Ureter (tissue), 1 donor: ENCODE measurements at places on chromosomes 5 and 9.

GRCh38 chr5:98308231-98308630, 465.2 kb upstream of the RGMB start:
- DNase-seq: no peak

DNA sequence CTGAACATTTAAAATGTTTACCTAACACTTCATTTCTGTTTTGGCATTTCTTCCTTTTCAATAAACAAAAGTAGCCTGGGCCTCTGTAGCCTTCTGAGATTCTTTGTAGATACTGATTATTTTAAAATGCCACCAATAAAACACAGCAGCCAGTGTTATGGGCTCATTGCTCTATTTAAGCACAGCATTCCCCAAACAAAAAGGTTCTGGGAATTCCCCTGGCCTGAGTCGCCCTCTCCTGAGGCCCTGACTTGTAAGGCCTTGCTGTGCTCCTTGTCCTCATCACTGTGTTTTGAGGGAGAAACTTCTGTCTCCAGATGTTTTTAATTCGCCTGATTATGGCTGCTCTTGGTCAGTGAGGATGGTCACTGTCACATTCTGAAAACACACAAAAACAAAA, 33.0 kb upstream of the CTXN3 start:
- DNase-seq: no peak

DNA sequence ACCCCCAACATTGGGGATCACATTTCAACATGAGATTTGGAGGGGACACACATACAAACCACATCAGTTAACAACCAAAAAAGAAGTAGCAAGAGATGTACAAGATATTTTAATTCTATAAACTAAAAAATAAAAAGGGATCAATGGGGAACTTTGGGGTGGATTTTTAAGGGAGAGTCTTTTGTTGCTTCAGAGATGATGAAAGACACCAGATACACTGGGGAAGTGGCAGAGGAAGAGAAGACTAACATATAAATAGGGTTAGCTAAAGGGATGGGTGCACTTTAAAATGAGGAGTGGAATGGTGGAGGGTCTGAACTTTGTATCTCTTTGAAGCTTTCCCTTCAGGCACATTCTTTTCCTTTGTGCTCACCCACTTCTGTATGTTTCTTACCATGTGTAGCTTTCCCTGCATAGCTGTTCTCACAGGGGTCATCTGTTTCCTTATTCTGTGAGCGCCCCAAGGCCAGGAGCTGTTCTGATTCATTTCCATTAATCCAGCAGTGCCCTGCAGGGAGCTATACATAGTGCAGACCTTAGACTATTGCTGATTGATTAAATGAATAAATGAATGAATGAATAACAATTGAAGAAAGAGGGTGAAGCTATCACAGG, 531.6 kb upstream of the KLF4 start:
- no peak for DNase-seq

DNA sequence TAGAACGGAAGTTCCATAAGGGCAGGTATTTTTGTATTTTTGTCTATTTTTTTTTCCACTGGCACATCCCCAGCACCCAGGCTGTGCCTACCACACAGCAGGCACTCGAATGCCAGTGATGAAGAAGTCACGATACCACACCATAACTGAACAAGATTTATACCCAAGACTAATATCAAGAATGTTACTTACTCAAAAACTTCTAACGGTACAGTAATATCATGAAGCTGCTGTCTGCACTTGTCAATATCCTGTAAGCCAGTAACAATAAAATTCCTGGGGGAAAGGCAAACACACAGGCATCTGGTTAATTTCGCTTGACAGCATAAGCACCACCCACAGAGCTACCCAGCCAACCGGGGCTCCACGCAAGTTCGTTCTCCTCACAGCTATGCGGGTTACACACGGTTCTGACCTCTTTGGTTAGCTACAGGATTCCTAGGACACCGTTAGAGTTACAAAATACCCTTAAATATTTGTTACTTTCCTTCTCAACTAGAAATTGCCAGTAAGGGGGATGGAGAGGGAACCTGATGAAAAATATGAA, 1.3 kb downstream of the MED10 start:
- peak; percentile 14 for DNase-seq

- DNase-seq: no peak
Observed at GRCh38 chr5:148697180-148697808, 43.0 kb upstream of the HTR4 start.

DNA sequence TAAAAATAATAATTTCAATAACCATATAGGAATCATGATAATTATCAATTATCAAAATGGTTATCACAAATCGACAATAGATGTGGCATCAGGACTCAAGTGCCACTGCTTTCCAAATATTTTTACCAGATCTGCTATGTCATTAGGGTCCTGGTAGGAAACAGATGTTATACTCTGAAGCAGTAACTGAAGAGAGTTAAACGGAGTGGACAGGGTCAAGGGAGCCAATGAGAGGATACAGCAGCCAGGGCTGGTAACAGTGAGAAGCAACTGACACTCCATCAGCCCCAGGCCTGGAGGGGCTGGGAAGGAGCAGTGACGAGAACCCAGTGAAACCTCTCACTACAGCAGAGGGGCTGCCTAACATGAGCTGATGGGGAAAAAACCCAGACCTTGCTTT, 322.4 kb downstream of the NPR3 start:
- DNase-seq: no peak

- DNase-seq: no peak
Observed at GRCh38 chr9:100202806-100203205, 103.8 kb downstream of the INVS start.

- no peak for DNase-seq
Observed at GRCh38 chr9:87991151-87991870, 17.0 kb upstream of the CDK20 start.

GRCh38 chr5:3391210-3391609, 204.4 kb upstream of the IRX1 start:
- DNase-seq: no peak

GRCh38 chr5:109163336-109163735, 246.4 kb downstream of the PJA2 start:
- DNase-seq: no peak
